Myometrial cell (primary cell): ENCODE measurements at places on chromosomes 16 and 17. TPM values are rescaled to one million over a fixed set of nuclear protein-coding genes. Genes with fewer than 3 reads are reported as not detected.

The GPATCH8 gene
- 9.8 and 13.5 TPM in 2 replicates for total RNA-seq

The GPRC5B gene
- total RNA-seq: 11.5 and 18.5 TPM in 2 replicates

The CD68 gene
- 47.6 and 49.6 TPM in 2 replicates for total RNA-seq

The GCGR gene
- not detected in 2 replicates for total RNA-seq

The CMIP gene
- total RNA-seq: 3.7 TPM in 2 replicates
